ENCODE measurements at places on chromosomes 5 and 9.

DNA sequence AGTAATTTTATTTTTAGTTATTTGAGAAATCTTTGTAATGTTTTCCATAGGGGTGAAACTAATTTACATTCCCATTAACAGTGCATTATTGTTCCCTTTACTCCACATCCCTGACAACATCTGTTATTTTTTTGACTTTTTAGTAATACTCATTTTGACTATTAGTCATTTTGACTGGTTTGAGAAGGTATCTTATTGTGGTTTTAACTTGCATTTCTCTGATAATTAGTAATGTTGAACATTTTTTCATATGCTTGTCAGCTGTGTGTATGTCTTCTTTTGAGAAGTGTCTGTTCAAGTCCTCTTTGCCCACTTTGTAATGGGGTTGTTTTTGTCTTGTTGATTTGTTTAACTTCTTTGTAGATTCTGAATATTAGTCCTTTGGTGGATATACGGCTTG lies 27.5 kb downstream of the CCDC152 start:
- DNase-seq: no peak

- no peak for DNase-seq
Observed at GRCh38 chr5:141995656-141996055, 17.2 kb downstream of the GNPDA1 start.

DNA sequence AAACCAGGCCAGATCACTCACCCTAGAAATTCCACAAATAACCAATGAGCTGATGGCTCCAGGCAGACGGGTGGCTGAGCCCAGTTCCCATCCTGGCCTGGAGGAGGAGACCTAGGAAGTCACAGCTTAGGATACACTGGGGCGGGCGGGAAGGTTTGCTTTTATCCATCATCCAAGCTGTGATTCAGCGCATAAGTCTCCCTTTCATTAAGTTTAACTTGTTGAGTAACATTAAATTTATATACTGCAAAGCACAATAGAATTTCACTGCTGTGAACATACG lies 55.7 kb downstream of the THBS4 start:
- DNase-seq: no peak

DNA sequence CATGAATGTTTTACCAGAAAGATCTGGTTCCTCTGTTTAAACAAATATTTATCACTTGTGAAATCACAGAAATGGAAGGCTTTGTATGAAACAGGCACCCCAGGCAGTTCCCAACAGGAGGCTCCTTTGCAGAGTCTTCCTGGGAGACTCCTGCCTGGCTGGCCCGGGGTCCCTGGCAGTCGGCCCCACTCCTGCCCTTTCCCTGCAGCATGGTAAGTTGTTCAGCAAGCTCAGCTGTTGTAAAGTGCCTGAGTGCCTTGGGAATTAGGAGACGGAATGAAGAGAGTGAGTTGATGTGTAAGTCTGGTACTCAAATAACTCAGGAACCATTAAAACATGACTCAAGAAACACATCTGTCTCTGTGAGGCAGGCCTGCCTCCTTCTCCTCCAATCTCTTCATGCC lies 17.5 kb upstream of the LHFPL2 start:
- no peak for DNase-seq

- DNase-seq: no peak
Observed at GRCh38 chr5:34474573-34475021, 181.5 kb upstream of the RAI14 start.

DNA sequence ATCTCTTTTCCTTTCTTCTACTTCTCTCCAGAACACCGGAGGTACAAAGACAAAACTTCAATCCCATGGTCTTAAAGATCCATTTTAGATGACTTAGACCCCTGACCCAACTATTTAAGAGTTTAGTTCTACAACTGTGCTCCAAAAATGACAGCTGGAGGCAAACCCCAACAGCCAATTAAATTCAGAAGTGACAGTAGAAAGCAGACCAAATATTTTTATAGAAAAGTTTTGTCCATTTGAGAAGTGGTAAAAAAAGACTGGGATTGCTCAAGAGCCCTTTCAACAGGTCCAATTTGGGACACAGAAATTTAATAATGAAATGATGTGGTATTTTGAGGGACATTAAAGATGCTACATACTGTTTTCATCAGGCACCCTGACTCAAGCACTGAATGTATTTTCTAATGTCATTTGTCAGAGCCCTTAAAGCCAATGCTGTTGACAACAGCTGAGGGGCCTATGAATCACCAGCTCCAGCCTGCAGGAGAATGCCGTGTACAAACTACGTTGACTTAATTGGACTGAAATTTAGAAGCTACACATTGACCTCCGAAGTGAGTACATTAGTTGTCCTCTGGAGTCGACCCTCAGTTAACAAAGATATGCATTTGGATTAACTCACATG lies 147.5 kb upstream of the PIK3R1 start:
- no peak for DNase-seq

DNA sequence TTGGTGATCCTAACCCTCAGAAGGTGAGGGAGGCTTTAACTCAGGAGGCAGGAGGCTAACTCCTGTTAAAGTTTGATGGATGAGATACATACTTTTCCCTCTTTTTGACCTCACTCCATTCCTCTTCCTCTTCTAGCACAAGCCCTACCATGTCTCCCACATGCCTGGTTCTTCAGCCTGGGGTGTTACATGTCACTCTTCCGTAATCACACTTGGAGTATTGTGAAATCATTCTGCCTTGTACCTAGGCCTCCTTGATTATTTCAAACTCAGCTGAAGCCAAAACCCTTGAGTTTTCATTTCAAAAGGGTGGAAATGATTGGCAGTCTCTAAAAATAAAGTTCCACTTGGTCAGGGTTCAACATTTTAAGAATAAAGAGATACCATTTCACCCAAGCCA lies 1.8 kb downstream of the PLAC8L1 start:
- no peak for DNase-seq

DNA sequence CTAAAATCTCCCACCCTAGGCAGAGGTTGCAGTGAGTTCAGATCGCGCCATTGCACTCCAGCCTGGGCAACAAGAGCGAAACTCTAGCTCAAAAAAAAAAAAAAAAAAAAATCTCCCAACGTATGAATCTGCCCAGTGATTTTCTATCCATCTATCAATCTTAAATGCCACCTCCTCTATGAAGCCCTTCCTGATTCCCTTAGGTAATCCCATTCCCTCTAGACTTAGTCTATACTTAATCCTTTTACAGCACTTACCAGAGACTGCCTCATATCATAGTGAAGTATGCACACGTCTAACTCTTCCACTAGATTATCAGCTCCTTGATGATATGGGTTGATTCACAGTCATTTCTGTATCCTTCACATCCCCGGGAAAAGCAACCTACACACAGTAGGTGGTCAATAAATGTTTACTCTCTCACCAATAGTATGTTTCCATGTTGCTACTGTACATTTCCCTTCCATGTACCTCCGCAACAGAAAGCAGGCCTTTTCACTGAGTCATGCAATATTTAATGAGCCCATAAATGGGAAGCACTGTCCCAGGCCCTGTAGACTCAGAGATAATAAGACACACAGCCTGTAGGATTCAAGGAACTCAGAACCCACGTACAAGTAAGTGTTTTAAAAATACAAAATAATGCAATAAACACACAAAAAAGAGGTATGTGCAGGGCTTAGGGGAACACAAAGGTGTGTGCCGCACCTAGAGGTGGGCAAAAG lies 1.2 kb downstream of the DROSHA start:
- no peak for DNase-seq

GRCh38 chr9:78857373-78858225 lies 560.7 kb downstream of the PSAT1 start:
- no peak for DNase-seq

Measured in stimulated activated CD4-positive, alpha-beta T cell treated with anti-CD3 and anti-CD28 coated beads, Interleukin-1b, Interleukin-23, amount 100 ng/mL, for 1 hour (primary cell).